Activated naive CD4-positive, alpha-beta T cell treated with anti-CD3 and anti-CD28 coated beads for 36 hours (primary cell): ENCODE measurements at places on chromosomes 6 and 20. TPM values are rescaled to one million over a fixed set of nuclear protein-coding genes. Genes with fewer than 3 reads are reported as not detected.

DEFB124 gene
- total RNA-seq, result not detected

GRCh38 chr6:117600008-117600743 is 2.1 kb downstream of the GOPC start:
- DNase-seq, result peak; percentile 12

DOP1A gene
- total RNA-seq, result 6.5 TPM

- no peak for DNase-seq
Observed at GRCh38 chr20:3082955-3083952, 1.3 kb downstream of the AVP start.

DNA sequence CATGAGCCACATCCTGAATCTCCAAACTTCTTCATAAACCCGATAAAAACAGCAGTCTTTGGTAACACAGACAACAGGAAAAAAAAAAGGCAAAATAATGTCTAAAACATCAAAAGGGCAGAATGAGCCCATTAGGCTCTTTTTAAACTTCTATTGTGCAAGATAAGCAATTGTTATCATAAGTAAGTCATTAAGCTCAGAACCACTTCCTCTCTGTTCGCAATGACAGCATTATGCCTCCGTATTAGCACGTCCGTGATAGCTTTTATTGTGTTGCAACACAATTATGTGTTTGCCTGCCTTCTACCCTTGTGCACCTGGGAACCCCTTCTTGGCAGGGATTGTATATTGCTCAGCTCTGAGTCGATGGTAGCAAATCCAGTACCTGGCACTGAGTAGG is 147.1 kb downstream of the LRFN2 start:
- DNase-seq, result no peak
